Left renal cortex interstitium (tissue), 4 donors: ENCODE measurements at places on chromosomes 2 and 18. TPM values are rescaled to one million over a fixed set of nuclear protein-coding genes. Genes with fewer than 3 reads are reported as not detected.

The OR6B3 gene
- not detected for polyA plus RNA-seq

The SLC19A3 gene
- polyA plus RNA-seq, result 10.4 TPM

GRCh38 chr2:20589975-20590703 lies 60.8 kb downstream of the HS1BP3 start:
- no peak for DNase-seq

- DNase-seq, result no peak
Measured at GRCh38 chr2:236775511-236775910, 205.9 kb downstream of the ACKR3 start.

DNA sequence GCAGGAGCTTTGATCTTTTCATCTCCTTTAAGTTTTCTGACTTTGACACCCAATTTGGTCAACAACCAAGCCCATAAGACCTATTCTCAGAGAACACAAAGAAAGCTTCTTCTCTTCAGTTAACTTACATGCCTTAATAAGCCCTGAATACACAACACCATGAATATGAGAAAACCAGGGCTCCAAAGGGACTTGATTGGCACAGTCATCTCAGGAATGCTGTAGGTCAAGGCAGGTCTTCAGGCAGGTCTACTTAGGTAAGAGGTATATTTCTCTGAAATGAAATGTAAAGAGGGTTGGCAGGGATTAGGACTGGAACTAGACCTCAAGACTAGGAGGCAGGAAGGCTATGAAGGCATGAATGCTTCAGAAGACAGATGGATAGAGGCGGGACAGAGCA lies 24.4 kb upstream of the EIF2AK3 start:
- no peak for DNase-seq

DNA sequence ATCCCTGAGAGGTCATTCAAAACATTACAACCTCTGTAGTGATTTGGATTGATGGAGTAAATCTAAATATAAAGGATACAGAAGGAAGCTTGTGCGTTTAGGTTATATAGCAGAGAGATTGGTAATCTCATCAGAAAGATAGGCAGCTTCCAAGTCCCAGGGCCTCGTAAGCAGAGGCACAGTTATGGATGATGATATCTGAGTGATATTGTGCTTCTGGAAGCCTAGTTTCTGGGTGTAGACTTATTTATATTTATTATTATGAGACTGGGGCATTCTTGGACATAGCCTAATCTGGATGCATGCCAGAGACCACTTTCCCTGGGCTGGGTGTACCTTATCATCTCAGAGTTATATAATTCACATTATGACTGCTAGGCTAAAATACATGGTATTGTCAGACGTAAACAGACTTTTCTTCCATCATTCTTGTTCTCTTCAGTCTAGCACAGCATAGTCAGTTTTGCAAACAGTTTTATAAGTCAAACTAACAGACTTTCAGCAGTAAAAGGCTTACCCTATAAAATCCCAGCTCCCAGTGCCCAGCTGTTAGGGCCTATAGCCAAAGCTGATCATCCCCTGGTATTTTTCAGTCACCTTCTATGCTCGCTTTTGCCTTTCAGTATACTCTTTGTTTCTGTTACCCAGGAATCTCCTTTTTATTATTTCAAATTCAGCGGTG lies 47.9 kb downstream of the RAB3GAP1 start:
- no peak for DNase-seq

DNA sequence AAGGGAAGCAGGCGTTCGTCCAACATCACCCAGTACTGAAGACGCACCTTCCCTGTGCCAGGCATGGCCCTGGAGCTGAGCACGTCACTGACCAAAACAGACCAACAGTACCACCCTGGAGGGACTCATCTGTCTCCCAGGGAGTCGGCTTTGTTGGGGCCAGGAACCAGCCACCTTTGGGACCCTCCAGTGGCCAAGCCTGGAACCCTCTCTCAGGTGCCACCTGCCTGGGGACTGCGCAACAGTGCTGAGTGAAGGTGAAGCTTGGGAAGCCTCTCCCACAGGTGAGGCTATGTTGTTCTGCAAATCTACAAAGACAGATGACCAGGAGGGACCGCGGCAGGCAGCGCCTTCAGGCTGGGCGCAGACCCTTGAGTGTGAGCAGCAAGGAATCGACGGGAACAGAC lies 91.4 kb upstream of the OTOS start:
- DNase-seq, result no peak

DNA sequence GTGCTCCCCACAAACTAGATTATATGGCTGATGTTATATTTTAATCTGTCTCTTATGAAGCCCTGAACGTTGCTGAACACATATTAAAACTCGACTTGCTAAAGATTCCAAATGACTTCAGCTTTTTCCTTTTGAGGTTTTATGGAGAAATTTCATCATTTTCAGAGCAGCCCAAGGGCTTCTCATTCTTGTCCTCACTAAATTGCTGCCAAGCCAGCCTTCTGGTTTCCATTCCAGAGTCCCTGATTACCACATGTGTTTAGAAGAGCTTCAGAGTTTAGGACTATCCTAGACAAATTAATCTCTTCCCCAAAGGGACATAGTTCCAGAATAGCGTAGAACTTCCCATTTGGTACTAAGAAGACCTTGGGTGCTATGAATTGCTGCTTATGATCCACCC lies 77.8 kb upstream of the CCDC195 start:
- DNase-seq, result no peak

- no peak for DNase-seq
Measured at GRCh38 chr2:36569267-36569856, 28.6 kb downstream of the FEZ2 start.
